Activated T-helper 1 cell treated with Interleukin-2 at 50 U/mL for 16 hours (primary cell): ENCODE measurements at places on chromosomes 13 and 19.

DNA sequence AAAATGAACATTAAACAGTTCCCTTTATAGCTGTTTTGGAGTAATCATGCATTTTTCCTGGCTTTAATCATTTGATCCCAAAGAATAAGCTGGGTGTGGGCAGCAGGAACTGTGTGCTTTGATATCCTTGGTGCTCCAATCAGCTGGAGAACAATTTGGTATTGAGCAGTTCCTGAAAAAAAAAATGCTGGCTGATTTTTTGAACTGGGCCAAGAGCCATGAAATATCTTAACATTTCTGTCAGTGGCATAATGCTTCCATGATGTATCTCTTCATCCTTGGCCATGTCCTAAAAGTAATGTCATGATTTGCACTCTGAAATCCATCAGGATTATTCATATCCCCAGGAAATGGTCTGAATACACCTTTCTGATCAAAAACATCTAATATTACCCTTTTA lies 134.7 kb downstream of the LHFPL6 start:
- no peak for DNase-seq

DNA sequence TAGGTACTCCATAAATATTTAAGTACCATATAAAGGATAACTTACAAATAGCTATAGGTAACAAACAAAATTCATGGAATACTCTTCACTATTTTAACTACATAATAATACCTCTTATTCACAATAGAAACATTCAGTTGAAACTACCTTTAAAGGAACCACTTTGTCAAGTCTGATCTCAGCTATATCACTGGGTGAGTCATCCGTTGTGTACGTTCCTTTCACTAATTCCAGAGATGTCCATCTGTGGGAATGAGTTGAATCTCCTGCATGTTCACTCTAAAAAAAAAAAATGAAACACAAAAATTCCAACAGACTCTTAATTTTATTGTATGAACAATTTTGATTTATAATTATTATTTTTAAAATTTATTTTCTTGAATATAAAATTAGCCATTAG lies 149.4 kb upstream of the FBXL3 start:
- no peak for DNase-seq

- no peak for DNase-seq
These were observed 25.1 kb upstream of the MEIS3 start for GRCh38 chr19:47444388-47444821.

- no peak for DNase-seq
These were observed 88.4 kb upstream of the KLF5 start for GRCh38 chr13:72970301-72970880.

- no peak for DNase-seq
These were observed 7.5 kb downstream of the RPS9 start for GRCh38 chr19:54207983-54208783.

DNA sequence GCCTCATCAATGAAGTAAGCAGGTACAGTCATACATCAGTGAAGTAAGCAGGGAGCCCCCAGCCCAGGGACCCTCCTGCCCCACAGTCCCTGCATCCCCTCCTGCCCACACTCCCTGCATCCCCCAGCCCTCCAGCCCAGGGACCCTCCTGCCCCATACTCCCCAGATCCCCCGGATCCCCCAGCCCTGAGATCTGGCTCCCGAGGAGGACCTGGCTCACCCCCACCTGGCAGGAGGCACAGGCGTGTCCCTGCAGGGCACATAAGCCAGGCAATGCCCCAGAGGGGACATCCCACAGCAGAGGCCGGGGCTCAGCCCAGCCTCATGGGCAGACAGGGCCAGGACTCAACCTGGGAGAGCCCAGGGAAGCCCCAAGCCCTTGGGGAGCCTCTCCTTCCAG lies 53.6 kb upstream of the TPM4 start:
- DNase-seq = no peak

- peak; percentile 30 for DNase-seq
These were observed 561 bp upstream of the GJA3 start for GRCh38 chr13:20161275-20161950.

DNA sequence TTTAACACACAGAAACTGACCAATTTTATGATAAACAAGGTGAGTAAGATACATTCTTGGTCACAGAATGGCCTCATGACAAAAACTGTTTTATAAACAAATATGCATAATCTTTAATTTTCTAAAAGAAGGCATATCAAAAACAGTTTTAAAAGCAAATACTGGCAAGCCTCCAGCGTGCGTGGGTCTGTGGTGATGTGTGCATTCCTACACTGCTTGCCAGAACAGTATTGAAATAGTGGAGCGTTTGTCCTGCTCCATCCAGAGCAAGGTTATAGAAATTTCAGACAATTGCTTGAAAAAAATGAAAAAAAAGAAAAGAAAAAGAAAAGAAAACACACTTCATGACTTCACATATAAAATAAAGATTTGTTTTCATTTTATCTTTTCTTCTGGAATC lies 140.9 kb downstream of the MZT1 start:
- DNase-seq = no peak

- DNase-seq = no peak
These were observed 31.9 kb downstream of the PTPRS start for GRCh38 chr19:5308451-5309437.

DNA sequence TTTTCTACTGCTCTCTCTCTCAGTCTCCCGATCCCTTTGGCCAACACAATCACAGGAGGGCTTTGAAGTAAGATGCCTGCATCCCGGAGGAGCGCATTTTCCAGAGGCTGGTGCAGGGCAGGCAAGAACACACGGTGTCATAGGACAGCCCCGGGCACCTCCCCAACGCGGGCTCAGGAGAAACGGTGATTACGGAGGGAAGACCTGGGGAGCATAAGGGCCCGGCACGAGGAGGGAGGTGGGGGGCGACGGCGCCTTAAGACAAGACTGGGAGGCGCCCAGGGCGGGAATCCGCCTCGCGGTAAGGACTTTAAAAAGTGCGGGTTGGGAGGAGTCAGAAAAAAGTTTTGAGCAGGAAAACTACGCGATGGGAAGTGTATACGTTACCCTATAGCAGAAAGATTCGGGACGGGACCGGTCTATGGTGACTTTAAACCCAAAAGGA lies 18.7 kb upstream of the ZNF888 start:
- no peak for DNase-seq

GRCh38 chr19:4909897-4910593 lies 744 bp downstream of the UHRF1 start:
- peak; percentile 87 for DNase-seq

DNA sequence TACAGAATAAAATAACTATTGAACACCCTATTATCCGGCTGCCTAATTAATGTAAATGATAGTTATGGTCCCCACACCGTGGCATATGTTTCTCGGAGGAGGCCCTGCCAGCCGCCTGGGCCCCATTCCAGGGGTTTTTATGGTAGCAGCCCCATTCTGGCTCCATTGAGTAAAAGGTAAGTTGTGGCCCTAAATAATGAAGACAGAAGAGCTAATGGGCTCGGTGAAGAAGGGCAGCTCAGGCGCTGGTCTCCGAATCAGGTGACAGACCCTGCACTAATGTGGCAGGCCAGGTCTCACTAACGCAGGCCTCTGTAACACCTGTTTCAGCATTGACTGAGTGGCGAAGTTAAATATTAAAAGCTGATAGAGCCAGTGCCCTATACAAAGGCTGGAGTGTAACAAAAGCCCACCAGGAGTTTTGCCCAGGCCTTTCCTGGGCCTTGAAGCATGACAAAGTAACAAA lies 19.1 kb downstream of the POP4 start:
- no peak for DNase-seq

GRCh38 chr13:21287331-21287907 lies 111.0 kb downstream of the MRPL57 start:
- no peak for DNase-seq

DNA sequence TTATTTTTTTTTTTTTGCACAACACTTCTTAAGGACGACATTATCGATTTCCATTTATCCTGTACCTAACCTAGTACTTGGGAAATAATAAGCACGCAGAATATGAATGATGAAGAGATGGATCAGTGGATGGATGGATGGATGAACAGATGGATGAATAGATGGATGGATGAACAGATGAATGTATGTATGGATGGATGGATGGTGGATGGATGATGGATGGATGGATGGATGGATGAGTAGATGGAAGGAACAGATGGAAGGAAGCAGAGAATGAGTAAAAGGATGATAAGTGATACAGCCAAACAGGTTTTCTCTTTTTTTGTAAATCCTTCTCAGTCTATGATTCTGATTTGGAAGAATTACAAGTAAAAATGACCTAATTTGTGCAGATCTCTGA lies 166.9 kb downstream of the COL4A1 start:
- DNase-seq = no peak

DNA sequence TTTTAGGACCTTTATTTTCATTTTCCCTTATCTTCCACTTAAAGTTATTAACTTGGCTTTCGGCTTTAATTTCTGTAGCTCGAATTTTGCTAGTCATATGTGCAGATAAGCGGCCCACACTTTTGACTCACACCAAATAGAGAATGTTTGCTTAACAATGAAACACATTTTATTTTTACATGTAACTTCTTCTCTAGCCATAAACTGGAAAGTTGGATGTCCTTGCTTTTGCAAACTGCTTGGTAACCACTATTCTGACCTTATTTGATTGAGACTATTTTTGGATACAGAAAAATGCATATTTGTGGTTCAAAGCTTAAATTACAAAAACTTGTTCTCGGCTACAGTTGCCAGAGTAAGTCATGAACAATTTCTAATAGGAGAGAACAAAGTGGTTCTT lies 600.0 kb downstream of the KCTD12 start:
- DNase-seq = no peak

DNA sequence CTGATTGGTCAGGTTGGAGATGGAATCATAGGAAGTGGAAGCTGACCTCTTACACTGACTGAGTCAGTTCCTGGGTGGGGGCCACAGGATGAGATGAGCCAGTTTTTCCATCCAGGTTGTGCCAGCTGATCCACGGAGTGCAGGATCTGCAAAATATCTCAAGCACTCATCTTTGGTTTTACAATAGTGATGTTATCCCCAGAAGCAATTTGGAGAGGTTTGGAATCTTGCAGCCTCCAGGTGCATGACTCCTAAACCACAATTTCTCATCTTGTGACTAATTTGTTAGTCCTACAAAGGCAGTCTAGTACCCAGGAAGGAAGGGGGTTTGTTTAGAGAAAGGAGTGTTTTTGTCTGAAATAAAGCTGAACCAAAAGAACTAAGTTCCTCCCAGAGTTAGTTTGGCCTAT lies 212.8 kb downstream of the SLITRK6 start:
- DNase-seq = no peak

DNA sequence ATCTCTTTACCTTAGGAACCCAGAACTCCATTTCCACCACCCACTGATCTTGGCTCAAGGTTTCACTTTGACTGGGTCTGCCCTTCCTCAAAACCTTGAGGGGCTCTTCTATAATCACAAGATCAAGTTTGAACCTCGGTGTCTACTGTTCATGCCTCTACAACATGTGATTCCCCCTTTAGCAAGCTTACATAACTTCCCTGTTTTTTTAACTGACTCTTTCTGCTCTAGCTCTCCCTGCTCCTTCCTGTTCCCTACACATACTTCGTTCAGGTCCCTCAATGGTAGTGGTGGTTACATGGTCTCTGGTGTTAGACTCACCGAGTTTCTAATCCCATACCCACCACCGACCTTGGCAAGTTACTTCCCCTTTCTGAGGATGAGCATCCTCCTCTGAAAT lies 26.7 kb downstream of the CEACAM8 start:
- no peak for DNase-seq

DNA sequence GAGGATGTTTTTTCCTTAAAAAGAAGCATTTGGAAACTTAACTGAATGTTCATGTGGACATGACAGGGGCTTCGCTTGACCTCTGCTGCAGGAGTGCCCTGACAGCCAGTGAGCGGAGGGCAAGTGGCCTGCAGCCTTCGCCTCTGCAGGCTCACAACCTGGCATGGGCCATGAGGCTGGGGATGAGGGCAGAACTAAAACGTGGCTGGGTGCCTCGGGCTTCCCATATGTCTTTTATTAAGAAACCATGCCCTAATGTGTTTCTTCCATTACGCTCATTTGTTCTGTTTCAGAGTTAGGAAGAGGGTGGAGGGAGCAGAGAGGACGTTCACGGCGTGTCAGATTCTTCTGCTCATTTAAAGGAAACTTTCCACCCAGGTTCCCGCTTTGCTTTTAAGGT lies 2.9 kb downstream of the ARHGEF7 start:
- no peak for DNase-seq

- no peak for DNase-seq
These were observed 1422.1 kb downstream of the PCDH9 start for GRCh38 chr13:65808061-65808460.

DNA sequence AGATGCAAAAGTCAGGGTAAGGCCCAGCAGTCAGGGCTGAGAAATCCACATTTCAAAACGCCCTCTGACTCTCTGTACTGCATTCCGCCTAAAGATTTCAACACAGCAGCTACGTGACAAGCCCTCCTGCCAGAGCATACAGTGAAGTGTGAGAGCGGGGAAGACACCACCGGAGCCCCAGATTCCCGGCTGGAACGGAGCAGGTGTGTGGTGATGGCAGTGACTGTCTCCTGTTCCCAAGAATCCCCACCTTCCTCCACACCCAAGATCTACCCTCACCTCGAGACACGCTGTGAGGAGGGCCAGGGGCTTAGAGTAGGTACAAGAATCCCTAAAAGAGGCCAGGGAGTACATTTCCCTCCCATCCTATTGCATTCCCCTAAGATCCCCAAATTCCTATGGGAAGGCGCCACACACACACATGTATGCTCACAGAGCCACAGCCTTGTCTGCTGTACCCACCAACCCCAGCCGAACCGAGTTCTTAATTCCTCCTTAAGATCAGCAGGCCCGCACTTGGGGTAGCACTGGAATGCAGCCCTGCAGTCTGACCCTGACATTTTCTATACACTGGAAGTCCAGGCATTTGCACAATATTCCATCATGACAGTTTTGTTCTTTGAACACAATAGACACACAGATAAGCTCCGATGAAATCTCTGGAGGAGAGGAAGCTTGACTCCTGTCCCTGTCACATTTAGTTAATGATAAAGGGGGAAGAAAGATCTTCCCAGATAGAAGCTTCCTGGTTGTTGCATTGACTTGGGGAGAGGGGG lies 102.9 kb downstream of the FOXO1 start:
- no peak for DNase-seq

- no peak for DNase-seq
These were observed 92.0 kb downstream of the HS6ST3 start for GRCh38 chr13:96181911-96182310.

DNA sequence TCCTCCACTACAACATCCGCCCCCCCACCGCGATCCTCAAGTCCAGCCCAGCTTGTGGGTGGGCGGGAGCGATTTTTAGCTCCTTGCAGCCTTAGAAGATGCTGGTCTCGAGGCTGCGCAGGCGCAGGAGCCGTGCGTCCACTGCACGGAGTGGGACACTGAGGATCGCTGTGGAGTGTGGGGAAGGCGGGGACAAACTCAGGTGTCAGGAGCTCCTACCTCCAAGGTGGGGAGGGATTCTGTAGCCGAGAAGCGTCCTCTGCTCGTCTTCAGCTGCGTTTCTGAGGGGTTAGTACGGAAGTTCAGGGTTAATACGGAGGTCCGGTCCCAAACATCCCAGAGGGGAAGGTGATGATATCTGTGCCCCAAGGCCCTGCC lies at the start of gene RTBDN:
Gene RTBDN (minus strand): TSS at position 14 of the 378 bp plus-strand sequence. CDS start 4,600 bp downstream, outside the sequence.
- no peak for DNase-seq

- no peak for DNase-seq
These were observed 3.3 kb downstream of the GNA11 start for GRCh38 chr19:3097442-3097871.

- DNase-seq = no peak
These were observed 16.2 kb downstream of the NFIC start for GRCh38 chr19:3382460-3383100.

GRCh38 chr13:22447132-22447886 lies 733.5 kb upstream of the SGCG start:
- no peak for DNase-seq
